ENCODE measurements at places on chromosomes 1 and 21.

DNA sequence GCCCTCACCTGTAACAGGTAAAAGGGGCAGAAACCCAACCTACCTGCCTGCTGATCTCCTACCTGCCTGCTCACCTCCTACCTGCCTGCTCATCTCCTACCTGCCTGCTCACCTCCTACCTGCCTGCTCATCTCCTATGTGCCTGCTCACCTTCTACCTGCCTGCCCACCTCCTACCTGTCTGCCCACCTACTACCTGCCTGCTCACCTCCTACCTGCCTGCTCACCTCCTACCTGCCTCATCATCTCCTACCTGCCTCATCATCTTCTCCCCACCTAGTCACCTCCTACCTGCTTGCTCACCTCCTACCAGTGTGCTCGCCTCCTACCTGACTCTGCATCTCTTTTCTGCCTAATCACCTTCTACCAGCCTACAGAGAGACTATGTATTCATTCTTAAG, 452.9 kb downstream of the MATN1 start:
- no peak for DNase-seq

GRCh38 chr1:48470481-48470855, 1.5 kb downstream of the SPATA6 start:
- DNase-seq: no peak

DNA sequence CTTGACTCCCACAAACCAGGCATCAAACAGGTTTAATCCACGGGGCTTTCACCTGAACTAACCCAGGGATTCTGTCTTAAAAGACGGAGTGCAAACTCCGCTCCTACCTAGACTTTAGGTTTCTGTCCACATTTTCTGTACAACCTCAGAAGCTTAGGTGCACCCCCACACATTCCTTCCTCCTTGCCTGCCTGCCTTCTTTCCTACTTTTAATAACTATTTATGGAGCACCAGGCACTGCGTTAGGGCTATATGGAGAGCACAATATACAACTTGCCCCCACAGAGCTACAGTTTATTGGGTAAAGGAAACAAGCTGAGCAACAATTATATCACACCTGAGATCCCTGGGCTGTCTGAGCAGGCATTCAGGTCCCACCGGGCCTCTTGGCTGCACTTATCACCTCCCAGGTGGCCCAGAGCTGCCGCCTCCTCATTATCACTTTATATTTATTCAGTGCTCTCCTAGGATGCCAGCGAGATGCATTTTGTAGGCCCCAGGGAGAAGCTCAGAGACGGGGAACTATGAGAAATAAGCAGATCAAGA, 64.1 kb downstream of the DNTTIP2 start:
- DNase-seq: no peak

DNA sequence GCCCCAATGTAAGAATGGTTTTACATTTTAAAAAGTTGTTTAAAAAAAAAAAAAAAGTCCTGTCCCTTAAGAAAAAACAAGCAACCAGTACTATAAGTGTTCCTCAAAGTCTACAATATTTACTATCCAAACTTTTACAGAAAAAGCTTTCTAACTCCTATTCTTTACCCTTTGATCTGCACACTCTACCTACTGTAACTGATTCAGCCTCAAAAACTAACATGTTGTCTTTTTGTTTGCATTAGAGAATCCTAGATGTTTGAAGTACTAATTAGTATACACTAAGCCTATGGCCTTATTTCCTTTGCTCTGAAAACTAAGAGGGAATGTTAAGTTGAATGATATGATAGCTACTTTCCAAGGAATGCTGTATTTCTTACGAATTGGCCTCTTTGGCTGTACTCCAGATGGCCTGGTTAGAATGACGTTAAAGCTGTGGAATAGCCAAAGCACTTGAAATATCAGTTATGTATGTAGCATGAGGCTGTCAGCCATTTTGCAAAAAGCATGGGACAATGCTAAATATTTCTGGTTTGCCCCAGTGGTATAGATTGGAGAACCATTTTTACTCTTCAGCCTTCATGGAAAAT, 234.8 kb downstream of the GPR52 start:
- peak; percentile 88 for DNase-seq

DNA sequence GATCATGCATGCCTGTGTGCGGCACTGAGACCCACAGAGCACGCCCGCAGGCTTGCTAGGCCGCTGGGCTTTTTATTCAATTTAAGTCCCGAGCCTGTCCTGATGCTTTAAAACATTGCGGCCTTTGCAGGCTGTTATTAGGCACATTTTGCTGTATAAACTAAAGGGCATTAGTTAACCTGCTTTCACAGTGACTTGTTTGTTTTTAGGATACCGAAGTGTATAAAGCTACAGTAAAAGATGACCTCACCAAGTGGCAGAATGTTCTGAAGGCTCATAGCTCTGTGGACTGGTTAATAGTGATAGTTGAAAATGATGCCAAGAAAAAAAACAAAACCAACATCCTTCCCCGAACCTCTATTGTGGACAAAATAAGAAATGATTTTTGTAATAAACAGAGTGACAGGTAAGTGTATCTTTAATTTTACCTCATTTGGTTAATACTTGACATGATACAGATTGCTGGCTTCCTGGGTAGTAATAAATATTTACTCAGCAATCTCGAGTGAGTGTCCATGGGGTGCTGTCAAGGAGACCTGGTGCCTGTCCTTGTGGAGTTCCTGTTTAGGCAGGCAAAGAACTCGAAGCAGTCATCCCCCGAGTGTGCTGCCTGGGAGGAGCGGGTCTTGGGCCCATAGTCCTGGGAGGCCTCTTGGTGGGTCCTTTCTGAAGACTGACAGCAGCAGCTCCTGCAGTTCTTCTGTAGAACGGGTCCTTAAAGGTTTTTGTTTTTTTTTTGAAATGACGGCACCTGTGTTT, 40.1 kb downstream of the TRAPPC10 start:
- DNase-seq: no peak

DNA sequence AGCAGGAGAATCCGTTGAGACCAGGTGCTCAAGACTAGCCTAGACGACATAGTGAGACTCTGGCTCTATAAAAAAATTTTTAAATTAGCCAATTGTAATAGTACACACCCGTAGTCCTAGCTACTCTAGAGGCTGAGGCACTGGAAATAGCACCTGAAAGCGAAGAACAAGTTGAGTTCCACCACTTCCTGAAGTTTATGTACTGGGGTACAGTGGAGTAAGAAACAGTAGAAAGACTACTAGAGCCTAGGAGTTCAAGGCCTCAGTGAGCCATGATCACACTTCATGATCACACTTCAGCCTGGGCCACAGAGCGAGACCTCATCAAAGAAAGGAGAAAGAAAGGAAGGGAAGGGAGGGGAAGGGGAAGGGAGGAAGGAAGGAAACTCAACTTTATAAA, 19.8 kb downstream of the RSBN1 start:
- DNase-seq: no peak

- DNase-seq: no peak
These were observed 44.3 kb upstream of the ZC3H11B start for GRCh38 chr1:219657186-219657585.

- DNase-seq: no peak
These were observed 209.1 kb upstream of the LYPLAL1 start for GRCh38 chr1:218964471-218965185.

DNA sequence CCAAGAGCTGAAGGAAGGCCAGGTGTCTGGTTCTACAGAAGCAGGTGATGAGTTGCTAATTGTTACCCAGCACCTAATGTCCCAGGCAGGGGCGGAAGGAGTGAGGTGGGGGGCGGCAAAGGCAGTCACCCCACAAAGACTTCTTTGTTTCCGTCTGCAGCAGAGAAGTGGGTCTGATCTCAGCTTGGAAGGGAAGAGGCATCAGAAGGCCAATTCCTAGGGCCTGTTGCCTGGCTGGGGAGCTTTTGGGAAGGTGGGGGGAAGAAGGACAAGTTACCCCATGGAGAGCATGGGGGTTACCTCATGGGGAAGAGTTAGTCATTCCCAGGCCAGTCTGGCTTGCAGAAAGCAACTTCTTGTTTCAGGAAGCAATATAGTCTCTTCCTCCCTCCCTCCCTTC, 10.9 kb downstream of the IGSF21 start:
- DNase-seq: no peak

GRCh38 chr1:116850436-116850835, 59.3 kb upstream of the PTGFRN start:
- peak; percentile 43 for DNase-seq

- no peak for DNase-seq
These were observed 83.1 kb upstream of the KLHDC7A start for GRCh38 chr1:18397641-18398040.

GRCh38 chr1:178361847-178362246, 134.9 kb downstream of the CLEC20A start:
- DNase-seq: no peak

GRCh38 chr1:45621895-45622523, 1.8 kb downstream of the CCDC17 start:
- DNase-seq: no peak

DNA sequence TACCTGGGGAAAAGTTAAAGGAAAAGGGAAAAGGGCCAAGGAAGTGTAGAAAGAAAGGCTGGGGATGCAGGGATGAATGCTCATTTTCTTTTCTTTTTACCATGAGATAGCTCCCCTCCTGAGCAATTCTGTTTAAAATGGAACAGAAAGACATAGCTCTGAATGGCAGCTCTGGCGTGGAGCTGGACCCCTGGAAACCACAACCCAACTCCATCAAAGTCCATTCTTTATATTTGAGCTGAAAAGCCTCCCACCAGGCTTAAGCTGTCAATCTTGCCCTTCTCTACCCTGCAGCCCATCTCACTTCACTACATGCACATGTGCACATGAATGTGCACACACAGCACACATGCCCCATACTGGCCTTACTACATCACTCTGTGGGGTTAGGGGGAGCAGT, 69.2 kb downstream of the TNR start:
- DNase-seq: no peak

GRCh38 chr1:214551436-214552173, at the start of gene PTPN14:
TSS of gene PTPN14 (minus strand) at chr1:214551602. CDS start at chr1:214464803, 86,799 bp downstream.
- peak; percentile 91 for DNase-seq

DNA sequence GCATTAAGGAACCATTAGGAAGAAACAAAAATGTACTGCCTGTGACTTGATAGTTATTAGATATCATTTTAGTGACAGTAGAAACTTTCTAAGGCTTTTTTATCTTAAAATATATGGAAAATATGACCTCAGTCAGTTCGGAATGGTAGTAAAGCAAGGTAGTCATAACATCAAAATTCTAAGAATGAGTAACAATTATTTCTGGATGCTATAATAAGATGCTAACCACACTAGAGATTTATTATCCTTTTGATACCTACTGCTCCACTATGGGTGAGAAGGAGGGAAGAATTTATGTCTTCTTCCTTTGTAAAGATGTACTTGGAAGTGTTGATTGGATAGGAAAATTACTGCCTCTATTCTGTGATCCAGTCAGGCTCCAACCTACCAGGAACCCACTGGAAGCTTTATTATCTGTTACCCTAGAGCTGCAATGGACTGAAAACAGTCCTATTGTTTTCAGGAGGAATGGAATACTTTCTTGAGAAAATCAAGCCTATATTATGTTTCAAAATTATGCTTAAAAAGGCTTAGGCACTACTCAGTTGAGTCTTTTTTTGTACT, 8.8 kb downstream of the FMN2 start:
- no peak for DNase-seq

DNA sequence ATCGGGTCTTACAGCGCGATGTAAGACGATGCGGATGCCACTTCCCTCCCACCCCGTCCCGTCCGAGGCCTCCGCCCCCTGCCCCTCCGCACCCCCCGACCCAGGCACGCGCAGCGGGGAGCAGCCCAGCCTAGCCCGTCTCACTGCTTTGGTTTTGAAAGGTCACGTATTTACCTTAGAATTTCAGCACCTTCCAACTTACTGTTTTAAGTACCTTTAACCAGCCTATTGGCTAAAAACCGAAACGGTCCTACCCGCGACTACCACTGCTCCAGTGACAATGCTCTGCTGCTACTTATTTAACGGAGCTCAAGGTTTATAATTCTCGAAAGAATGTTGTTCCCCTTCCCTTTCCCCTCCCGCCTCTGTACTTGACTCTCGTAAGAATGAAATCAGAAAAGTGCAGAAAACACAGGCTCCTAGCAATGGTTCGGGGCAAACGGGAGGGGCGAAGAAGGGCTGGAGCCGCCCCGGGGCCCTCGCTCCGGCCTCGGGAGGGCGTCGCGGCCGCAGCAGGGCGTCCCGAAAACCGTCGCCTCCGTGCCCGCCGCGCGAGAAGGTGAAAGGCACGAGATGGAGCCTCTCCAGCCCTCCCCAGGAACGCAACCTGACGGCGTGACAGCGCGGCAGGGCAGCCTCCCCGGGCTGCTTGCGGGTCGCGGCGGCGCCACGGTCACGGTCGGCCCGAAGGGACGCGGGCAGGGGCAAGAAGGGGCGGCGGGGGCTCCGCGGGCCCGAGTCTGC, 667 bp downstream of the TMEM50B start:
- DNase-seq: no peak

Data from brain microvascular endothelial cell (primary cell).